ENCODE measurements at places on chromosomes 11 and 22. TPM values are rescaled to one million over a fixed set of nuclear protein-coding genes. Genes with fewer than 3 reads are reported as not detected.

ALG8 gene
- 24.0 TPM for total RNA-seq

DNA sequence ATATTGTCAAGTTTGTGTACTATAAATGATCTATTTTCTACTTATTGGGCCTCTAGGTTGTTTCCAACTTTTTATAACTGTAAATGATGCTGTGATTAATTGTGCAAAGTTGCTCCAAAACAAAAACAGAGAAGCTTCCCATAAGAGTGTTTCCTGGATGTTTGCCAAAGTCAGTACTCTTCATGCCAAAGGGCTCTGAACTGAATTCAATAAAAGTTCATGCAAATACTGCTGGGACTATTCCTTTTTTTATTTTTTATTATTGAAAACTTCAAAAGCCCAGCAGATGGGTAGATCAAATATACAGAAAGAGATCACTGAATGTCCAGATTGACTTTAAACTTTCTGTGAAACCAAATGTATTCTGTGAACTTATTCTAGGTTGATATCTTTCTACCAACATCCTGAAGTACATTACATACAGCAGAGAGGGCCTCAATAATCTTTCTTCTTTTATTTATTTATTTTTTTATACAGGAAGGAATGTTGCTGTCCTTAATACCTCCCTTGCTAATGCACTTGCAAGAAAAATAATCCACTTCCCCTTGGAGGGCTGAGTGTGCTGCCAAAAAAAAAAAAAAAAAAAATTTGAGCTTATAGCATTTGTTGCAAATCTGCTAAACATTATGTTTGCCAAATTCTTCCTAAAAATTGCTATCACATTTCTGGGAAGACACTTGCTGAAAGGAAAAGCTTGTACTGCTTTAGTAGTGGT lies 53.0 kb downstream of the CTSC start:
- H3K4me1 ChIP-seq: no peaks in the 10 kb centered on the region
- H3K4me3 ChIP-seq: no peak overlapping the region
- H3K27me3 ChIP-seq: no peaks in the 10 kb centered on the region
- no peak overlapping the region for H3K27ac ChIP-seq
- DNase-seq: no peak

DNA sequence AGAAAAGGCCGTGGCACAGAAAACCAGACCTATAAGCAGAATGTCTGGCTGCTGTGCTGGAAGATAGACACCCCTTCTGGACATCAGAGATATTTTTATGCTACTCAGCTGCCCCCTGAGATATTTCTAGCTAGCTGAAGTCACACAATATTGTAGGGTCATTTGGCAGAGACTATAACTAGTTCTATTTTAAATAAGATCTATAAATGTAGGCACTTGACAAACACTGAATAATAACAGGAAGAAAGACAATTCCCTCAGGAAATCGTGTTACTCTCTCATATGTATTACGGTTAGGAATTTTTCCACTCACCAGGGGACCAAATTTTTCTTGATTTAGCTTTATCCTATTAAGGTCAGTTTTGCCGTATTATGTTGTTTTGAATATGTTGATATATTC lies 845.4 kb downstream of the OPCML start:
- H3K4me1 ChIP-seq: no peaks in the 10 kb centered on the region
- no peak overlapping the region for H3K4me3 ChIP-seq
- no peak for DNase-seq
- no peaks in the 10 kb centered on the region for H3K27me3 ChIP-seq

DNA sequence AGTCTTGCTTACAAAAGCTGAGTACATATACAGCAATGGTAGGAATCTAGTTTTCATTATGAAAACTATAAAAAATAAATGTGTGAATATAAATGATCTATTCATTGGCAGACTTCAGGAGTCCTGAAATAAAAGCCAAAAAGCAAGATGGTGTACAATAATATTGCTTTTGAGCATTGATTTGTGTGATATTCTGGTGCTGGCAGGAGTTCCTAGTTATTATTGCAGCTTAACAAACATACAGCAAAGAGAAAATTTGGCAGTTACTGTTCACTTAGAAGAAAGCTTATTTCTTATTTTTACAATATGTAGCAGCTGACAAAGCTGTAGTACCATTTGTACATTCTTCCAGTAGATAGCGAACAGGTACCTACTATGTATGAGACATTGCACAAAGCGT lies 1518.9 kb upstream of the TENM4 start:
- no peaks in the 10 kb centered on the region for H3K27me3 ChIP-seq
- no peaks in the 10 kb centered on the region for H3K36me3 ChIP-seq
- H3K27ac ChIP-seq: no peak overlapping the region
- no peaks in the 10 kb centered on the region for H3K4me1 ChIP-seq
- no peak overlapping the region for H3K4me3 ChIP-seq
- DNase-seq: no peak

GRCh38 chr22:27311698-27312550 lies 489.6 kb downstream of the MN1 start:
- H3K4me1 ChIP-seq: peaks cover 18% of the 10 kb centered on the region
- H3K27me3 ChIP-seq: peaks cover 13% of the 10 kb centered on the region
- H3K4me3 ChIP-seq: no peak overlapping the region
- H3K27ac ChIP-seq: no peak overlapping the region
- no peaks in the 10 kb centered on the region for H3K36me3 ChIP-seq

DNA sequence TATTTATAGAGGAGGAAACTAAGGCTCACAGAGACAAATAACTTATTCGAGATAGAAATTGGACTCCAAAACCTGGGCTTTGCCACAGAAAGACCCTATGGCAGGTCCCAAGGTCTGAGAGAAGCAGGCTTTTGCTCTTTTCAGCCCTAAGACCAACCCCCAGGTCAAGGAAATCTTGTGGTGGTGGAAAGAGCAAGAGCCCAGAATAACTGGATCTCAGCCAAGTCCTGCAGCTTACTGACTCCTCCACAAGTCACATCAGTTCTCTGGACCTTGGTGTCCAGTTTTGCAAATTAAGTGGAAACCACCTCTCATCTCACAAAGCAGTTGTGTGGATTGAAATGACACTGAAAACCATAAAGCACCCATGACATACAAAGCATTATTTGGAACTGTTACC lies 122.2 kb downstream of the C11orf58 start:
- no peaks in the 10 kb centered on the region for H3K27me3 ChIP-seq
- no peaks in the 10 kb centered on the region for H3K36me3 ChIP-seq
- peak overlapping the region; percentile 61 for H3K27ac ChIP-seq
- peaks cover 29% of the 10 kb centered on the region for H3K4me1 ChIP-seq
- DNase-seq: peak; percentile 29

DNA sequence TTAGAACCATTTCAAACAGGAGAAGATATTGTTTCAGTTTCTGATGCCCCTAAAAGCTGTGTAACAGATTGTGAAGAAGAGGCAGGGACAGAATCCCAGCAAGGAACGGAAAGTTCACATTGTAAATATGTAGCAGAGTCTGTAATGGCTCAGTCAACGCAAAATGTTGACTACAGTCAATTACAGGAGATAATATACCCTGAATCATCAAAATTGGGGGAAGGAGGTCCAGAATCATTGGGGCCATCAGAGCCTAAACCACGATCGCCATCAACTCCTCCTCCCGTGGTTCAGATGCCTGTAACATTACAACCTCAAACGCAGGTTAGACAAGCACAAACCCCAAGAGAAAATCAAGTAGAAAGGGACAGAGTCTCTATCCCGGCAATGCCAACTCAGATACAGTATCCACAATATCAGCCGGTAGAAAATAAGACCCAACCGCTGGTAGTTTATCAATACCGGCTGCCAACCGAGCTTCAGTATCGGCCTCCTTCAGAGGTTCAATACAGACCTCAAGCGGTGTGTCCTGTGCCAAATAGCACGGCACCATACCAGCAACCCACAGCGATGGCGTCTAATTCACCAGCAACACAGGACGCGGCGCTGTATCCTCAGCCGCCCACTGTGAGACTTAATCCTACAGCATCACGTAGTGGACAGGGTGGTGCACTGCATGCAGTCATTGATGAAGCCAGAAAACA lies 40.8 kb downstream of the IGLL1 start:
- no peaks in the 10 kb centered on the region for H3K4me1 ChIP-seq
- H3K27me3 ChIP-seq: no peaks in the 10 kb centered on the region
- no peak overlapping the region for H3K27ac ChIP-seq
- DNase-seq: peak; percentile 76
- H3K4me3 ChIP-seq: no peak overlapping the region

DNA sequence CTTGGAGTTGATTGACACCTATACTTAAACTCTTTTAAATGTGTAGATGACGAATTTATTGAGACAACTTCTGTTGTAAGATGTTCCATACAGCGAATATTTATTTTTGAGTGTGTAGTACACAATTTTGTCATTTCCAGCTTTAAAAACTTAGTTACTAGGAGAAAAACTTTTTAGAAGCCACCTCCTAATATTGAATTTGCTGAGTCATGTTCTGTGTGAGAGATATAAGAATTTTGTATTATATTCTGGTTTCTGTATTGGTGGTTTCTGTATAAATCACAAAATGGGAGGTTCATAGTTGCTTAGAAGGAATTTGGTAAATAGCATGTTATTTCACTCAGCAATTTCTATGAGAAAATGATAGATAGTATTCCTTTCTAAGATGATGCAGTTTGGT lies 171.3 kb downstream of the WNT11 start:
- H3K4me3 ChIP-seq: no peak overlapping the region
- DNase-seq: no peak
- no peaks in the 10 kb centered on the region for H3K36me3 ChIP-seq
- H3K4me1 ChIP-seq: no peaks in the 10 kb centered on the region
- no peaks in the 10 kb centered on the region for H3K27me3 ChIP-seq

RGL4 gene
- not detected for total RNA-seq

CD3D gene
- not detected for total RNA-seq

- no peak overlapping the region for H3K4me3 ChIP-seq
- no peak overlapping the region for H3K27ac ChIP-seq
- H3K36me3 ChIP-seq: no peaks in the 10 kb centered on the region
- peaks cover 48% of the 10 kb centered on the region for H3K27me3 ChIP-seq
- DNase-seq: no peak
- H3K4me1 ChIP-seq: no peaks in the 10 kb centered on the region
Observed at GRCh38 chr22:32175683-32176644, 16.9 kb upstream of the C22orf42 start.

DNA sequence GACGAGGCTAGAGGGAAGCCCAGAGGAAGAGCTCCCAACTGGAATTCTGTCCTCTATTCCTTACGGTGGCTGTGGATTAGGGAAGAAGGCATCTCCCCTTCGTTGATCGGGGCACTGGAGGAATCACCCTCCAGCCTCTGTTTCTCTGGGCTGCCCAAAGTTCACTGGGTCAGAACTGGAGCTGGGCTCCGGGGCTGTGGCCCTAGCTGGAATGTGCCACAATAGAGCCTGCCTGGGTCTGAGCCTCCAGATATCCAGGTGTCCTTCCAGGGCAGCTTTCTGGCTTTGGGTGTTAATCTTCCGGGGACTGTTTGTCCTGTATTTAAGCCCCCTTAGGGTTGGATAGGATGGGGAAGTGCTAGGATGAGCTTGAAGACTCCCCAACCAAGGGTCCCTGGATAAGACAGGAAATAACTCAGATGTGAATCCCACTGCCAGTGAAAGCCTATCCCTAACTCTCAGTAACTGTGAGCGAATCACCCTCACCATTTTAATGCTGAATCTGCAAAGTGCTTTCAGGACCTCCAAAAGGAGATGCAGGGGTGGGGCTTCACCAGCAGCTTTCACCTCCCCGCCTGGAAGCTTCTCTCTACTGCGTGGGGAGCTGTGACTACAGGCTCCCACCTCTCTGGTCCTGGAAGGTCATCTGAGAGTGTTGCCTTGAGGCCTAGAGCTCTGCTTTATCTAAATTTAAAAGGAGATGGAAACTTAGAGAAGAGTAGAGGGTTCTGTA lies 9.5 kb downstream of the YPEL4 start:
- no peaks in the 10 kb centered on the region for H3K36me3 ChIP-seq
- H3K4me1 ChIP-seq: peaks cover 6% of the 10 kb centered on the region
- peaks cover 9% of the 10 kb centered on the region for H3K27me3 ChIP-seq
- H3K4me3 ChIP-seq: peak overlapping the region; percentile 84
- DNase-seq: no peak
- no peak overlapping the region for H3K27ac ChIP-seq

GRCh38 chr11:26849036-26849435 lies 127.2 kb upstream of the SLC5A12 start:
- H3K4me3 ChIP-seq: no peak overlapping the region
- H3K4me1 ChIP-seq: no peaks in the 10 kb centered on the region
- no peak overlapping the region for H3K27ac ChIP-seq
- DNase-seq: no peak
- H3K36me3 ChIP-seq: no peaks in the 10 kb centered on the region

DNA sequence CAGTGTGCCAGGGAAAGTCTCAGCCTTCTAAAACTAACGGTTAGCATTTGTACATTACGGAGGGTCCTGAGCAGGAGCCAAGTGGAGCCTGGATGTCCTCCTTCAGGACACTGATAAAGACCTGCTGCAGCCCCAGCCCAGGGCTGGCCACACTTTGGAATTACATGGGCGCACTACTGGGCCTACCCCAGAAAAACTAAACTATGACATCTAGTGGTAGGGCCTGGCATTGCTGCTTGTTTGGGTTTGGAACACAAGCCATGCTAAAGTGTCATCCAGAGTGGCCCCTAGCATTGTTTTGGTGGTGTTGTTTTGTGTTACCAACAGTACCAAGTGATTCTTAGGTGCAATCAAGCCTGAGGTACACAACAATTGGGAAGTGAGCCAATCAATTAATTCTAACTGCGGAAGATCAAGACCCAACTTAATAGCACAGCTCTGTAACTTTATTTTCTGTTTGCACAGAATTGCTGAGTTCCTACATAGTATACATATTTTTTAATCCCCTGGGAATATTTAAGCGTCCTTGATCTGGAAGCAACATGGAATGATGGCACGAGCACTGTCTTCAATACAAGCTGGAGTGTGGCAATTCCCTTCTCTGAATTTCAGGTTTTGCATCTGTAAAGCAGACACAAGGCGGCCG lies 340.7 kb downstream of the LARGE1 start:
- H3K4me1 ChIP-seq: peaks cover 18% of the 10 kb centered on the region
- H3K27me3 ChIP-seq: no peaks in the 10 kb centered on the region
- H3K27ac ChIP-seq: no peak overlapping the region
- DNase-seq: peak; percentile 70
- no peaks in the 10 kb centered on the region for H3K36me3 ChIP-seq
- H3K4me3 ChIP-seq: no peak overlapping the region

- DNase-seq: no peak
- no peaks in the 10 kb centered on the region for H3K36me3 ChIP-seq
- peaks cover 10% of the 10 kb centered on the region for H3K4me1 ChIP-seq
- no peaks in the 10 kb centered on the region for H3K27me3 ChIP-seq
Observed at GRCh38 chr22:38572065-38572464, 2.1 kb upstream of the DMC1 start.

- H3K36me3 ChIP-seq: no peaks in the 10 kb centered on the region
- H3K27me3 ChIP-seq: no peaks in the 10 kb centered on the region
- H3K27ac ChIP-seq: peak overlapping the region; percentile 45
- peak overlapping the region; percentile 16 for H3K4me3 ChIP-seq
Observed at GRCh38 chr11:128610721-128611617, 23.6 kb upstream of the ETS1 start.

OR10A2 gene
- not detected for total RNA-seq

GRCh38 chr11:4865855-4866254 lies 15.8 kb upstream of the OR51T1 start:
- no peak for DNase-seq
- no peak overlapping the region for H3K4me3 ChIP-seq
- H3K27ac ChIP-seq: no peak overlapping the region
- H3K4me1 ChIP-seq: no peaks in the 10 kb centered on the region
- H3K36me3 ChIP-seq: no peaks in the 10 kb centered on the region
